CD4-positive, alpha-beta T cell treated with Interferon alpha-2 for 1 hour (primary cell): ENCODE measurements at places on chromosomes 6 and 20.

DNA sequence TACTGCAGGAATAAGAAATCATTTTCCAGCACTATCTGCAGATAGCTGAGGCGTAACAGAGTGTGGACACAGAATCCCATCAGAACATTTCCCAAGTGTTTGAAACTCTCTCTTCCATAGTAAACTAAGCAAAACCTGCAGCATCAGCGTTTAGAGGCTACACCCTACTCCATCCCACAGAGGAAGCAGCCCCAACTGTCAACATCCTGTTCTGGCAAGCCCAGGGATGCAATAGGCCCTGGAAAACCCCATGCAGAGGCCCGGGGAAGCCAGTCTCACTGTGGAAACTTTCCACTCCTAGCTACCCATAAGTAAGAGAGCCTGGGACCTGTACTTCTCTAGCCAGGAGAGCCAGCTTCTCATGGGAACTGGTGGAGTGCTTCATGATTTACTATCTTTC, 129.4 kb downstream of the LY86 start:
- DNase-seq, result peak; percentile 16

- no peak for DNase-seq
These were observed 280.6 kb upstream of the SULF2 start for GRCh38 chr20:48065833-48066232.

DNA sequence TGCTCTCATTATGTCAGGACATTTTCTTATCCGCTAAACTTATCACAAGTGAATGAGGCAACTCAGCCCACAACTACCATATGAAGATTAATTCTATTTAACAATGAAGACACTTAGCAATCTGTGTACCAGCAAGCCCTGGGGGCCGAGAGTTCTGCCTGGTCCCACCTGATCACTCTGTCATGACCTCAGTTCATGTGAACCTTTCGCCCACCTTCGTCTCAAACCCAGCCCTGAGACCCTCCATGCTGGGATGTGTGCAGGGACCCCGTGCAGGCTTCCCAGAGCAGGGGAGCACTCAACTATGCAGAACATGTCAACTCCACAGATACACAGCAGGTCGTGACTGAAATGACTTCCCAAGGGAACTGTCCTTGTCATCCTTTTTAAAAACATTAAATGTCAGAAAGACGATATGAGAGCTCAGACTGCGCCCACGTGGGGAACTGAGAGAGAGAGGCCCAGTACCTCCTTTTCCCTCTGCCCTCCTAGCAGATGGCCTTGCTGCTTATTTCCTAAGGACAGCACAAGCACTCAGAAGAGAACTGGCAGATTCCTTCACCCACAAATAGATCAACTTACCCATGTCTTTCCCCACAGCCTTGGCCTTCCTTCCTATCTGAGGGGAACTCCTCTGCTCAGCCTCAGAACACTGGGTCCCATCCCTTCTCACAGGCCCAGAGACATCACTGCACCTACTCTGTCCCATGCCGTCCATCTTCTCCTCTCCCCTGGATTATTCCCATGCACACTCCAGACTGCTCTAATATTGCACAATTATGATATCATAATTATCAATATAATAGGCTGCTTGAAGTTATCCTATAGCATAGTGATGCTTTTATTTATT, 11.5 kb downstream of the ABHD12 start:
- DNase-seq, result no peak

GRCh38 chr6:28523241-28523622, 2.4 kb upstream of the GPX5 start:
- DNase-seq, result peak; percentile 54

- no peak for DNase-seq
These were observed 26.8 kb downstream of the CSNK2A1 start for GRCh38 chr20:516799-517198.

- no peak for DNase-seq
These were observed 47.8 kb downstream of the SLC35D3 start for GRCh38 chr6:136969930-136970329.

DNA sequence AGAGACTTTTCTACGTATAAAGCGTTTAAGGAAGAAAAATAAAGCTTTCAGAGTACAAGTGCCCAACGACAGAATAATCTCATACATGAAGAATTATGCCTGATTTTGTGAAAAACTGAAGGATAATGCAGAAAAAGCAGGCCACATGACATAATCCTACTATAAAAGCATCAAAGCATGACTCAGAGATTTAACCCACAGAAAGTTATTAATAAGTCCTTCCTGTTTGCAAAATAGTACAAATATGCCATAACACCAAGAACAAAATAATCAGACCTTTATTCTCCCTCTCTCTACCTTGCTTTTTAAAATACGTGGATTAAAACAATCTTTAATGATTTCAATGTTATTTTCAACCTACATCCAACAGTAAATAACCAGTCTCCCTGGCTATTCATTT, 118.6 kb upstream of the BCLAF1 start:
- DNase-seq, result no peak

- no peak for DNase-seq
These were observed 18.3 kb upstream of the CITED2 start for GRCh38 chr6:139392794-139393193.

DNA sequence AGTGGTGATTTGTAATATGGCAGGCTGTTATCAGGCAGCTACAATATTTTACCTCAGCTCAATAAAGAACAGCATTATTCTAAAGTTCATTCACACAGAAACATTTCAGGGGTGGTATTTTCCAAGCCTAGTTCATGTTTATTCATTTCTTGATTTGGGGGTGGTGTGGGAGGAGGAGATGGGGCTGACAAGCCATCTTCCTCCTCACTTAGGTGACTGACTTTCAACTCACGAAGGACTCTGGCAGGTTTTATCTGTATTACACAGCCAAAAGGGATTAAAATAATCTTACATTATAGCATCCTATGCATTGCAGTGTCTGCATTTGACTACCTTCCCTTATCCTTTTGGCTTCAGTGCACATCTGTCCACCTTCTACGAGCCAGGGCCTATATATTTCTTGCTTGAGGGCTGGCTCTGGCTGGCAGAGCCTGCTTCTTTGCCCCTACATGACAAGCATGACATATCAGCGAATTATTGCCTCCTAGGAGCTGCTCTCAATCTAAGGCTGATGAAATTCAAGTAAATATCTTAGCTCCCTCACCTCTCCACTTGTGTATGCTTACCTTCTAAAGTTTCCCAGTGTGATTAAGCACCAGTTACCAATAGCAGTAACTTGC, 20.0 kb downstream of the KHDRBS2 start:
- no peak for DNase-seq

GRCh38 chr6:106927531-106928398, 46.8 kb downstream of the CD24 start:
- DNase-seq, result no peak

- no peak for DNase-seq
These were observed 108.8 kb downstream of the ASXL1 start for GRCh38 chr20:32466739-32467505.

DNA sequence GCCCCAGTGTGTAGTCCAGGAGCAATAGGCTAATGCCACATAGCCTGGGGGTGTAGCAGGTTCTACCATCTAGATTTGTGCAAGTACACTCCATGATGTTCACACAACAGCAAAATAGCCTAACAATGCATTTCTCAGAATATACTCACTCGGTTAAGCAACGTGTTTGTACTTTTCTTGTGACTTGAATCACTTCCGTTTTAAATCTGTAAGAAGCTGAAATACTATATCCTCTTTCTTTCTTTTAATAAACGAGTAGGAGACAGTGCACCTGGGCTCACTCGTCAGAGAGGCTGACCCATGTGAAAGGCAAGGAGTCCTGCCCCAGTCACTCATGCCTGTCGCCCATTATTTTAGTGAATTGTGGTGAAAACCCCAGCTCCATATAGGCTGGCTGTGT, 201.6 kb downstream of the FOXA2 start:
- no peak for DNase-seq

- no peak for DNase-seq
These were observed 1.7 kb downstream of the RSPO3 start for GRCh38 chr6:127120023-127120786.

GRCh38 chr20:3814928-3815495, 5.3 kb upstream of the AP5S1 start:
- no peak for DNase-seq

DNA sequence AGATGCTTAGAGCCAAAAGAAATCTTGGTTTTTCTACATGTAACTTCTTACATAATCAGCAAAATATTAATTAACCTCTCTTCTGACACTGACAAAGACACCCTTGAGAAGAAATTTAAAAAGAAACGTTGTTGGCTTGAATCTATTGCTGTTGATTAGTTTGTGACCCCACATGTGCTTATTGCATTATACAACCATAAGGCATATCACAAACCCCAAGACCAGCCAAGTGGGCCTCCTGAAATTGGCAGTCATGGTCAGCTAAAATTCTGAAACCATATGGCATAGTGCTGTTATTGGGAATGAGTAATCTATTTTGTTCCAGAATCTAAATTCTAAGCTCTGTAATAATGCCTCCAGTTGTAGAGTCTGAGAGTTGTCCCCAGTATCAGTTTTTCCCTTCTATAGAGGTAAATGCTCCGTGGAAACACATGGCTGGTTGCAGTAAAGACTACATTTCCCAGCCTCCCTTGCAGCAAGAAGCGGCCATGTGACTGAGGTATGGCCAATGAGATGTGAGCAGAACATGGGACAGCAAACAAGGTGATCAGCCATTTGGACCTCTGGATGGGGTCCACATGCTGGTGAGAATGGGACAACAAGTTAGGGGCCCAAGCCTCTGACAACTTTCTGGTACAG, 42.3 kb upstream of the PTPN1 start:
- DNase-seq, result peak; percentile 57
